Thoracic aorta (tissue), 2 donors: ENCODE measurements at places on chromosomes 12 and 14.

- no peak for DNase-seq
These were observed 76.0 kb upstream of the ACTN1 start for GRCh38 chr14:69055125-69055524.

- no peak for DNase-seq
These were observed 593 bp downstream of the PIP4P1 start for GRCh38 chr14:20460458-20461224.

GRCh38 chr12:28578833-28579252, 388.6 kb downstream of the CCDC91 start:
- no peak for DNase-seq

DNA sequence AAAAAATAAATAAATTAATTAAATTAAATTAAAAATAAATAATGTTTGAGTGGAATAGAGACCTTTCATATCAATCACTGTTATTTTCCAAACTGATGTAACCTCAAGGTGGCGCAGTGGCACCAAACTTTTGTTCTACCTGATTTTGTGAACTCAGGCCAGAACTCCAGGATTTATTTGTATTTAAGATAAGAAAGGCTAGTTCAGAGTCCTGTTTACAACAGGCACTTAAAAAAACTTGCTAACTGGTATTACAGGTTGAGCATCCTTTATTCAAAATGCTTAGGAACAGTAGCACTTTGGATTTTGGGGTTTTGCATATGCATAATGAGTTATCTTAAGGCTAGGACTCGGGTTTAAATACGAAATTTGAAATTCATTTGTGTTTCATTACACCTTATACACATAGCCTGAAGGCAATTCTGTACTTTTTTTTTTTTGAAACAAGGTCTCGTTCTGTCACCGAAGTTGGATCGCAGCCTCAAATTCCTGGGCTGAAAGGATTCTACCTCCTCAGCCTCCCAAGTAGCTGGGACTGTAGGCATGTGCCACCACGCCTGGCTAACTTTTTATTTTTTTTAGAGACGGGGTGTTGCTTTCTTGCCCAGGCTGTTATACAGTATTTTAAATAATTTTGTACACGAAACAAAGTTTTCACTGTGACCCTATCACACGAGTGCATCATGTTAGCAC, 32.4 kb downstream of the YY1 start:
- no peak for DNase-seq

- no peak for DNase-seq
These were observed 33.0 kb downstream of the TMEM132D start for GRCh38 chr12:129870796-129871195.

GRCh38 chr12:53599579-53599978, 26.6 kb downstream of the ATF7 start:
- no peak for DNase-seq

DNA sequence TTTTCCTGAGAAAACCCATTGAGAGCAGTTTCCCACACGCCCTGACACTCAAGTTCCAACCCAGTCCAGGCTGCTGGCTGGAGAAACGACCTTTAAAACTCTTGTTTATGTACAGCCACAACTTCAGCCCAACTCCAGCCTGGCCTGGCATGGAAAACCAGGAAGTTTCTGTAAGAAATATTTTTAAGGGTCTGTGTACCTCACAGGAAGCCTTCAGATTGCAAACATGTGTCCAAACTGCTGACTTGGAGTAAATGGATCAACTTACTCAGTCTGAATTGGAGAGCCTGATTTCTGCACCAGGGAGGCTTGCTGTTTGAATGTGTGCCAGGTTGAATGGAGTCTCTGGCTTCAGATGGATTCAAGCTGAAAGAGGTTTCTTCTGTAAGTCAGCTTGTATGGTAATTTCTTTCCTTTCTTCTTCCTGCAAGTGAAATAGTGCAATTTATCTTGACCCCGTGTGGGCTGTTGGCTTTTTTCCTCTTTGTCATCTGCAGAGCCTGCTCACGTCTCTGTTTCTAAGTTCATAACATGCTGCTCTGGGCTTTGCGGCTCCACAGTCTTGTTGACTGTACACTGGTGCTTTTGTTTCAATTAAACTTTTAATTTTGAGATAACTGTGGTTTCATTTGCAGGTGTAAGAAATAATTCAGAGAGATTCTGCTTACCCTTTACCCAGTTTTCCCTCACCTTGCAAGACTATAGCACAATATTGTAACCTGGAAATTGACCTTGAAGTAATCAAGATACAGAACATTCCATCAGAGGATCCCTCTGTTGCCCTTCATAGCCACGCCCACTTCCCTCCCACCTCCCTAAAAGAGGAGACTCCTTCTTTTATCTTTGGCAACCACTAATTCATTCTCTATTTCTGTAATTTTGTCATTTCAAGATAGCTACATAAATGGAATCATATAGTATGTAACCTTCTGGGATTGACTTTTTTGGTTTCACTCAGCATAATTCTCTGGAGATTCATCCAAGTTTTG, 109.7 kb upstream of the PRMT8 start:
- DNase-seq: no peak

- no peak for DNase-seq
These were observed 49.4 kb downstream of the NOVA1 start for GRCh38 chr14:26548406-26548805.

DNA sequence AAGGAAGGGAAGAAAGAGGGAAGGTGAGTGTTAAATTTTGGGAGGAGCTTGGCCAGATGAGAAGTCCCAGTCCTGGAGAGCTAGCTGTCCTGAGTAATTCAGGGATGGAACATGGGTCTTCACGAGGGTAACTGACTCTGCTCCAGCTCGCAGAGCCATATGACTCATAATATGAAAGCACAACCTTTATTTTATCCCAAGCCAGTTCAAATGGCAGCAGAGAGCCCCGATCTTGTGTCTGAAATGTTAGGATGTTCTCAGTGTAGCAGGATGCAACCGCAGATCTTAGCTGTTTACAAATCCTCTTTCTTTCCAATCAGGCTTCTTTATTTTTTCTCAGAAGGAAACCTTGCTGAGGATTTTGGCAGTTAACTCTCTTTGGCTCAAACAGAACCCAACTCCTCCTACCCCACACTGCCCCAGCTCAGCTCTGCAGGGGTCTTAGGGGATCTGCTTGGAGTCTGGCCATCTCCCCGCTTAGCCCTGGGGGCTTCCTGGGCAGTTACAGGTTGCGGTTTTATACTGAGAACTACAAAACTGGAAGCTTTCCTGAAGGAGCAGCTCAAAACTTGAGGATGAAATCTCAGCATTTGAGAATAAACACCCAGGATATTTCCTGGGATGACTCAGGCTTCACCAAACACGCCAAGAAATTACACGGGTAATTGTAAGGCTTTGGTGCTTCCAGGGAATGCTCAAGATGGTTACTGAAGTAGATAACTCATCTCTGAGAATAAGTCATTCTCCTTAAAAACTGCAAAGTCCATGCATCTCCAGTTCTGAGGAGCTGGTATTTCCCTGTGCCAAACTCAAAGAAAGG, 92.5 kb downstream of the VCPKMT start:
- DNase-seq: no peak

- DNase-seq: no peak
These were observed 62.6 kb downstream of the TSPAN9 start for GRCh38 chr12:3139760-3140159.

GRCh38 chr12:102876883-102877282, 40.2 kb downstream of the PAH start:
- no peak for DNase-seq

- DNase-seq: no peak
These were observed 65.0 kb upstream of the ASPG start for GRCh38 chr14:104020471-104020870.

DNA sequence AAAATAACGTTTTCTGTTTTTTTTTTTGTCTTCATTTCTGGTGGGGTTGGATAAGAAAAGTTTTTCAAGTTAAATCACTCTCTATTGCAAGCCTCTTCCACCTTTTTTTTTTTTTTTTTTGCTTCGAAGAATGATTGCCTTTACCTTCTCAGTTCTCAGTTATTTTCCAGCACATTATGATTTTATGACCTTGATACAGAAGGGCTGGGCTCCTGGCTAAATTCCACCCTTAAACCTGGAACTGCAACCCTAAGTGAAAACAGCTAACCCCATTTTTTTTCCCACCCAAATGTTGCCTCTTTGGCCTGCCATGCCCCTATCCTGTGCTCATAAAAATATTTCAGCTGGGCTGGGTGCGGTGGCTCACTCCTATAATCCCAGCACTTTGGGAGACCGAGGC, 31.4 kb downstream of the PSEN1 start:
- DNase-seq: no peak

DNA sequence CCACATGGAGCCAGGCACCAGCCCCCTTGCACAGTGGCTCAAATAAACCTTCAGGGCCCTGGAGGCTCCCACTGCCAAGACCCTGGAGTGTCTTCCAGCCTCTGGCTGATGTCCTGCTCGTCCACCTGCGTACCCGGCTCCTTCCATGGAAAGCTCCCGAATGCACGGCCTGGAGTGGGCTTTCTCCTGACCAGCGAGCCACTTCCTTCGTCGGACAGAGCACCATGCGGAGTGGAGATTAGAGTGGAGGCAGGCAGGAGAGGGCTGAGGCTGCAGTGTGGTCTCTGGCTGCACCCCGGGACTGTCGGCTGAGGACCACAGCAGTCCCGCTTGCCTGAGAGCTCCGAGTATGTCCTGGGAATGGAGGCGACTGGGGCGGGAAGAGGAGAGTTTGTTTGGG, 93.7 kb upstream of the SFSWAP start:
- no peak for DNase-seq

GRCh38 chr14:77495334-77495733, 3.3 kb downstream of the ISM2 start:
- no peak for DNase-seq

- no peak for DNase-seq
These were observed 53.6 kb downstream of the SLC25A21 start for GRCh38 chr14:37118673-37119366.

GRCh38 chr12:103640410-103640809, 53.3 kb downstream of the STAB2 start:
- no peak for DNase-seq

- no peak for DNase-seq
These were observed 10.0 kb downstream of the BHLHE41 start for GRCh38 chr12:26114720-26115401.

GRCh38 chr12:115464111-115464581, 780.2 kb upstream of the TBX3 start:
- DNase-seq: no peak

- no peak for DNase-seq
These were observed 17.1 kb upstream of the SAMD4A start for GRCh38 chr14:54549862-54550261.

DNA sequence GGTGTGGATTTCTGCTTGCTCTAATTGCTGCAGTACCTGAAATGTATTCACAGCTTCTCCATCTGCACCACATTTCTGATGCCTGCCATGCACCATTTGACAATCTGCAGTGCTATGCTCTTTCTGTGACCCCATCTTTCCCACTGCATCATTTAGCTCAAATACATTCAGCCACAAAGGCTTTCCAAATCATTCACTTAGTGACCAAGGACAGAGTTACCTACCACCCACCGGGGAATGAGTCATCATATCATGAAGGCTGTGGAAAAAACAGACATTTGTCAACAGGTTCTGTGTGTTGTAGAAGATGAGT, 465.5 kb upstream of the ATP2B1 start:
- no peak for DNase-seq

- no peak for DNase-seq
These were observed 137.7 kb upstream of the TRHDE start for GRCh38 chr12:72134246-72135020.

DNA sequence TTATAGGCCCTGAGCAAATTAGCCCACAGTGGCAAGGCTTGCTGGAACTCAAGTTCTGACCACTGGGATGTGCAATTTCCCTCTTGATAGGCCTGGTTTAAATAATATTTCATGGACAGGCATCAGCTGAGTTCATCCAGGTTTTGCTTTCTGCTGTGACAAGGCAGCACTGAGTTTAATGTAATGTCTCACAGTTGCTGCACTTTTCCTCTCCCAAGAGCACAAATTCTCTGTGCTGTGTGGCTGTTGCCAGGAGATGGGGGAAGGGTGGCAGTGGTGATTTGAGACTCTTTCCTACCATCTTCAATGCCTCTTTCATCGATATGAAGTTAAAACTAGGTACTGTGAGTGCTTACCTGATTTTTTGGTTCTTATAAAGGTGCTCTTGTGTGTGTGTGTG, 272.8 kb upstream of the STXBP6 start:
- DNase-seq: no peak

DNA sequence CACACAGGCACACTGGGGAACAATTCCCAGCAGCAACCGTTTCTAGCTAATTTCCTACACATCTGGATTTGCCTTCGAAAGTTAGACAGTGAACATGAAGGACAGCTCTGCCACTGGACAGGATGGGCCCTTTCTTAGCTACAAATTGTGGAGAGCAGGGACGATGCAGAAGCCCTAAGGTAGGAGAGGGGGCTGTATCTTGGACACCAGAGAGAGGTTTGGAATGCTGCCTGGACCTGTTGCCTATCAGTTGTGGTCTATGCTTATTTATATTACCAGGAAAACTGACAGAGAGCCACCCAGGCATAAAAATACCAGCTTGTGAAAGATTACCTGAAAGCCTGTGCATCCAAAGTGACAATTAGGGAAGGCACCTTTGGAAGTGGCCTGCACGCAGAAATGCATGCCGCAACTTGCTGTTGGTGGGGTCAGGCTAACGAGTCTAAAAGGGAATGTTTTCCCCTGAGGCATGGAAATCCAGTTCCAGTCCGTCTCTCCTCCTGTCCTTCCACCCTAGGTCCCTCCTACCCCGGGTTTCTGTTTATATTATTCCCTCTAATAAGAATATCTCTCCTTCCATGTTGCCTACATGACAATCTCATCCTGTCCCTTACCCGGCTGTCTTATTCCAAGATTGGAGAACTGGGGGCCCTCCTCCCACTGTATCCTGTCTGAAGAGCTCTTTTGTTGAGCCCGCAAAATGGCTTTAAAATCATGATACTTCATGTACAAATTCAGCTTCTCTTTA, 60.2 kb downstream of the MDM2 start:
- DNase-seq: no peak

DNA sequence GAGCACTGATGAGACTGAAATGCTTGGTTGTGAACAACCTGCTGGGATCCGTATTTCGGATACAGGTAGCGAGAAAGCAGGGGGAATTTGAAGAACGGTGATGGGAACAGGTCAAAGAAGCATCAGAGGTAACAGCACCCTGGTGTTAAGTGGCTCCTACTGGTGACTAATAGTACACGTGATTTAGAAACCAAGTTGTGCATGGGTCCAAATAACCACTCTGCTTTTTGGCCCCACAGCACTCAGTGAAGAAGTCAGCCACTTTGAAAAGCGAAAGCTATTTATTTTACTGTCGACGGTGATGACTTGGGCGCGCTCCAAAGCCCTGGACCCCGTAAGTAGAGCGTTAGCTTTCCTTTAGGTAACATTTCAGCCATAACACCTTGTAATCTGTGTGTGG, 16.7 kb downstream of the AK7 start:
- no peak for DNase-seq

GRCh38 chr12:15932971-15933370, 21.8 kb downstream of the DERA start:
- no peak for DNase-seq

GRCh38 chr14:85205875-85206274, 324.1 kb upstream of the FLRT2 start:
- no peak for DNase-seq

GRCh38 chr12:68042212-68042699, 53.0 kb downstream of the IFNG-AS1 start:
- DNase-seq: no peak
